ENCODE measurements at places on chromosomes 1 and 21.

GRCh38 chr1:235859789-235860188 lies 6.9 kb downstream of the LYST start:
- no peak for DNase-seq

DNA sequence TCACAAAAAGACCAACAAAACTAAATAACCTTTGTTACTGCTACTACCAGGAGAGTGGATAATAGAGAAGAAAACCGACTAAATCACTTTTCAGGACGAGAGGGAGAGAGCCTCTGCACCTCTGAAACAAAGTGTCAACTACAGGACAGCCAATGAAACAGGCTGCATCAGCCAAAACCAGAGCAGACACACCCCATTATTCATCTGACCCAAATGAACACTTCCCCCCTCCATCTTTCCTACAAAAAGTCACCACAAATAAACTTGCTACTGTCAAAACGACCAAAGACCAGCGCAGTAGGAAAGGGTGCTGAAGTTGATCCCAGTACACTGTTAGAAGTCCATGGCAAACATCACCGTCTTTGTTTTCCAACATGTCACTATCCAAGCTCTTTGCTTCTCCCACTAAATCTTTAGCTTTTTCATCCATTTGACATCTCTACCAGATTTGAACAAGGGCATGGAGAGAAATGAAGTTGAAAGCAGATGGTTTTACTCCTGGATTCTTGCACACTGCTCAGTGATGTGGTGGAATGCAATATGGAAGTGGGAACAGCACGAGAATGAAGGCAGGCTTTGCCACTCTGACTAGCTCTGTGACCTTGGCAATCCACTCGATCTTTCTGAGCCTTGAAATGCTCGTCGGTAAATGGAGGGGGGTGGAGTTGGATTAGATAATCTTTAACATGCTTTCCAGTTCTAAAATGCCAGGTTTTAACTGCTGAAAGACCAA lies 20.5 kb downstream of the DSTYK start:
- DNase-seq = no peak

- peak; percentile 49 for DNase-seq
These were observed 32.5 kb downstream of the PEX14 start for GRCh38 chr1:10507111-10507879.

- DNase-seq = no peak
These were observed 104.2 kb upstream of the IPO9 start for GRCh38 chr1:201724766-201725118.

DNA sequence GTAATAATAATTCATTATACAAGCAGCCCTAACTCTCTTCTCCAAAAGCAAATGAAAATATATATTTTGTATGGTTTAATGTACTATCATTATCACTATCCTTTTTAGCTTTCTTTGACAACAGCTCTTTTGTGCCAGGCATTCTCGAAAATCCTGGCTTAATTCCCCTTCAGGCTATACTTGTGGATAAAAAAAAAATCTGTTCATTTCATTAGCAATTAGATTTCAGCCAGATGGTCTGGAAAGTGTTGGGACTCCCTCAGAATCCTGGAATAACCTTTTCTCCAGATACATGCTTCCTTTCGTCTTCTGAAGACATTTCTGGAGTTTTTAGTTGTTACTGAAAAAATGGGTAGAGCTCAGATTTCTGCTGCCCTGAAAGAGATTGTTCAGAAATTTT lies 83.4 kb upstream of the PLPPR4 start:
- DNase-seq = no peak

- DNase-seq = no peak
These were observed 74.0 kb upstream of the EXO1 start for GRCh38 chr1:241773991-241774390.

GRCh38 chr1:154971341-154971998 lies 923 bp upstream of the SHC1 start:
- DNase-seq = no peak

- no peak for DNase-seq
These were observed 41.4 kb upstream of the LMX1A start for GRCh38 chr1:165397944-165398343.

GRCh38 chr1:47686731-47687630 lies 249.1 kb downstream of the FOXD2 start:
- no peak for DNase-seq

GRCh38 chr1:207417076-207417475 lies 37.1 kb upstream of the CR2 start:
- no peak for DNase-seq

DNA sequence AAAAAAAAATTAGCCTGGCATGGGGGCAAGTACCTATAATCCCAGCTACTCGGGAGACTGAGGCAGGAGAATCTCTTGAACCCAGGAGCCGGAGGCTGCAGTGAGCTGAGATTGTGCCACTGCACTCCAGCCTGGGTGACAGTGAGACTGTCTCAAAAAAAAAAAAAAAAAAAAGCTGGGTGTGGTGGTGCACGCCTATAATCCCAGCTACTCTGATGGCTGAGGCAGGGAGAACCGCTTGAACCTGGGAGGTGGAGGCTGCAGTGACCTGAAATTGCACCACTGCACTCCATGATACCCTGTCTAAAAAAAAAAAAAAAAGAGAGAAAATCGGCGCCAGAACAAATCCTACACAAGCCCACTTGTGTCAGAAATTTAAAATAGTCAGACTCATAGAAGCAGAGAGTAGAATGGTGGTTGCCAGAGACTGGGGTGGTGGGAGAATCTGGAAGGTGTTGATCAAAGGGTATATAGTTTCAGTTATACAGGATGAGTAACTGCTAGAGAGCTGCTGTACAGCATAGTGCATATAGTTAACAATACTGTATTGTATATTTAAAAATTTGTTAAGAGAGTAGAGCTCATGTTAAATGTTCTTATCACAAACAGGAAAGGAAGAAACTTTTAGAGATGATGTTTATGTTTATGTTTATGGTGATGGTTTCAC lies 9.6 kb downstream of the DIP2A start:
- no peak for DNase-seq

DNA sequence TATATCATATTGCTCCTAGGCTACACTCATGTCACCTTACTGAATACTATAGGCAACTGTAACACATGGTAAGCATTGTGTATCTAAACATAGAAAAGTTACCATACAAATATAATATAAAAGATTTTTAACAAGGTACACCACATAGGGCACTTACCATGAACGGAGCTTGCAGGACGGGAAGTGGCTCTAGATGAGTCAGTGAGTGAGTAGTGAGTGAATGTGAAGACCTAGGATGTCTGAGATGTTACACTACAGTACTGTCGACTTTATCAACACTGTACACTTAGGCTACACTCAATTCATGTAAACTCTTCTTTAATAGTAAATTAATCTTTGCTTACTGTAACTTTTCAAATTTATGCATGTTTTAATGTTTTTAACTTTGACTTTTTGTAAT lies 81.0 kb upstream of the PLD5 start:
- no peak for DNase-seq

DNA sequence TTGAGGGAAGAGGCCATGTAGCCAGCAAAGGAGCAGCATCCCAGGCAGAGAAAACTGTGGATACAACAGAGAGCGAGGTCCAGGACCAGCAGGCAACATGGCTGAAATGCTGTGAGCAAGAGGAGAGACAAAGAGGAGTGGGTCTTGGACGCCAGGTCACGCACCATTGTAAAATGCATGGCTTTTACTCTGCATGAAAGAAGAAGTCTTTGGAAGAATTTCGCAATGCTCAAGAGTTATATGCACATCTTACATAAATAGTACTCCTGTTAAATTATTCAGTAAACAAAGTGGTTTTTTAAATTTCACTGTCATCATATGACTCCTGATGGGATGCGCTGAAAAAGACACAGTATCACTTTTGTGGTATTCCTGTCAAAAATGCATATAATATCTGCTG lies 3.5 kb downstream of the CD244 start:
- no peak for DNase-seq

DNA sequence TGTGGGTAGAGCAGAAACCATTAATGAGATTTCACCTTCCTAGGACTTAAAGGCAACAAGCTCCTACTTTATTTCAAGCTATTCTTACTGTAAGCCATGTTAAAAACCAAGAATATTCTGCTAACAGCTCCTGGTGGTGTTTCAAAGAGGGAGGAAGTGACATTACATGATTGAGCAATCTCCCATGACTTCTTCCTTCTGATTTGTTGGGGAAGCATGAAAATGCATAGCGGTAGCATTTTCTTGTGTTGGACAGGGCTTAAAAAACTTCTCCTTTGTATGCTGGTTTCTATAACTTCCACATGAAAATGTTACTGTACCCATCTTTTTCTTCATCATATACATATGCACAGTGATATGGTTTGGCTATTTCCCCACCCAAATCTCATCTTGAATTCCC lies 297.0 kb upstream of the SNX7 start:
- DNase-seq = no peak

- DNase-seq = no peak
These were observed 182.2 kb downstream of the GIPC2 start for GRCh38 chr1:78227705-78228635.

DNA sequence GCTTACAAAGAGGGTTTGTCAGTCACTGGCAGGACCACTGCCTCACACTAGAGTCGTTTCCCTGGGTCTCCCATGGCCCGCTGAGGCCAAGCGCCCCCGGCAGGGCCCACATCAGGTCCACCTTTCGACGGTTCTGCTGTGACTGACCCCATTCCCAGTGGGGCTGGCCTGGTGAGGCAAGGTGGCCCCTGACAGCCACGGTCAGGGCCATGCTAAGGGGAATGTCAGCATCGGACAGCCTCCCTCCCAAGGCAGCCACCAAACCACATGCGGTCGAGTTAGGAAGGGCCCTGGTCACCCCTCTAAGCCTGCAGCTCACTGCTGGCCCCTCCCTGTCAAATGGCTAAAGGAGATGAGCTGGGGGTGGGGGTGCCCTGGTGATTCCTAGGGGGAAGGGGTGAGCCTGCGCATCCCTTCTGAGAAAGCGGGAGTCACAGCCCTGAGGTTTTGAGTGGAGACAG lies 2.9 kb upstream of the KIF17 start:
- no peak for DNase-seq

DNA sequence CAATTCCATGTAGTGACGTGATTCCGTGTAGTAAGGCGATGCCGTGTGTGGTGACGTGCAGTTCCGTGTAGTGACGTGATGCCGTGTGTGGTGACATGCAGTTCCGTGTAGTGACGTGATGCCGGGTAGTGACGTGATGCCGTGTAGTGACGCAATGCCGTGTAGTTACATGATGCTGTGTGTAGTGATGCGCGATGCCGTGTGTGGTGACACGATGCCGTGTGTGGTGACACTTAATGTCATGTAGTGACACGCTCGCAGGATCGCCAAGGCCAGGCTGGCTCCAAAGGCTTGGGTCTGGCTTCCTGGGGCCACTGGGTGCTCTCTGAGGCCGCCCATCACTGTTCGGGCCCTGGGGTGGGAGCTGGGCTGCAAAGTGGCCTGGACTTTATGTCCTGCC lies 14.2 kb downstream of the COL18A1 start:
- DNase-seq = no peak

DNA sequence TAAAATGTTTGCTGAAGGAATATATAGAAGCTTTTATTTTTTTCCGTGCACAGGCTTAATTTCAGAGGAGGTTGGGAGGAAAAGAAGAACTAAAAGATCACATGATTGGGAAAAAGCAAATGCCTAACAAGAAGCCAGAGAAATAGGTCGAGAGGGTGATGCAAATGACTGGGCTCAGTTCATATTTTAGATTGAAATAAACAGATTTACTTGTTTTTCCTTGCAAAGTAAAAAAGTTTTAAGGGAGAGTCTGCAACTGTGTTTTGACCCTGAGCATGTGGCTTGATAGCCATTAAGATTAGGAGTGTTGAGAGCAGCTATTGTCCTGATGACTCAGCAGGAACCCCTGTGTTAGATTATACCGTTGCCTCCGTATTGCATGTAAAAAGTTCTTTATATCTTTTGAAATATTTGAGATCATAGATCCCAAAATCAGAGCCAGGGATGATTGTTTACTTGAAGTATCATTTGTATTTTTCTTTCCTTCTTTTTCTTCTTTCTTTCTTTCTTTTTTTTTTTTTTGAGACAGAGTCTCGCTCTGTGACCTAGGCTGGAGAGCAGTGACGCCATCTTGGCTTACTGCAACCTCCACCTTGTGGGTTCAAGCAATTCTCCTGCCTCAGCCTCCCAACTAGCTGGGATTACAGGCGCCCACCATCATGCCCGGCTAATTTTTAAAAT lies 20.2 kb downstream of the CLIC4 start:
- DNase-seq = no peak

- DNase-seq = no peak
These were observed 4.1 kb upstream of the TTLL10 start for GRCh38 chr1:1169429-1170214.

GRCh38 chr21:19609611-19610010 lies 1206.0 kb upstream of the TMPRSS15 start:
- no peak for DNase-seq

DNA sequence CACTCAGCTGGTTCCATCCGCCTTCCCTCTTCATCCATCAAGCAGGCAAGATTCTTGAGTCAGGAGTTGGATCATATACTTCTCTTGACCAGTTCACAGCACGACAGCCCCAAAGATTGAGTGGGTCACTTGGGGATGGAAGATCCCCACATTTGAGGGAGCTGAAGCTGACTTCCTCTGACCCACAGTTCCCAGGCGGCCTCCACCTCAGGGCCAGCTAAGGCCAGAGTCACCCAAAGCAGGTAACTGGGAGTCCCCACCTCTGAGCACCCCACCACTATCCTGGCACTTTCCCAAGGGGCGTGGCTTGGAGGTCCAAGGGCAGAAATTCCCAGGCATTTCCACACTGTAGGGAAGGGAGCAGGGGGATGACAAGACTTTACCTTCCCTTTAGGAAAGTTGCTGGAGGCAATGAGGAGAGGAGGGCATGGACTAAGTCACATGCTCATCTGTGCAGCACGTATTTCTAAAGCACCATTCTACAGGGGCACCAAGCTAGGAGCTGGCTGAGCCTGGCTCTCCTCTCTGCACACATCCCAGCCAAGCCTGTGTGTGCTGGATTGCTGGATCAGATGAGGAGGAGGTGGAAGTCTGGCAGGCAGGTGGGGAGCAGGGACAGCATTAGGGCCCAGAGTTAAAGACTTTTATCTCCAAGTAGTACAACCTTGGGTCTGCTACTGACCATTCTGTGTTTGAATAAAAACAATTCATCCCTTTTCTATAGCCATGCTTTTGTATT lies 1.3 kb upstream of the RD3 start:
- no peak for DNase-seq

GRCh38 chr1:151713874-151714273 lies 2.7 kb downstream of the CELF3 start:
- no peak for DNase-seq

GRCh38 chr1:227357171-227357926 lies 39.1 kb upstream of the CDC42BPA start:
- no peak for DNase-seq

DNA sequence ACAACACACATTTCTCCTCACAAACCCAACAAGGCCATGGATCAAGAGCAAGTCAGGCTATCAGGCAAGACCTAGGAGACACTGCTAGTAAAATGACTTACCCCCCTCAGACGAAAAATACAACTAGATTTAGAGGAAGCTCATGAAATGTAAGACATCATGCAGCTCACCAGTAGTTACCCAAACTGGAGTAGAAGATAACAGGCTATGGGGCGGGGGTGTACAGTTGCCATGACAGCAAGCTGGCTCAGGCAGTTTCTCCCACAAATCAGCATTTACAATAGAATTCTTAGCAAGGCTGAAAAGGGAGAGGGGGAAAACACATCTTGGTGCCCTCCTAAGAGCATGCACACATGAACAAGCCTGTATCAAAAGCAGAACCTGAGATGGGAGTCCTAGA lies 13.9 kb downstream of the TPM3 start:
- DNase-seq = peak; percentile 14

- DNase-seq = no peak
These were observed 103.3 kb downstream of the DIRAS3 start for GRCh38 chr1:67947114-67947513.

All from activated T-cell treated with anti-CD3 and anti-CD28 coated beads, Interleukin-2, amount 50 U/mL, for 4 hours (primary cell).